Heart right ventricle (tissue), 16 donors: ENCODE measurements at places on chromosomes 11 and 22.

- no peak for DNase-seq
Observed at GRCh38 chr22:45082795-45083194, 73.0 kb upstream of the PHF21B start.

DNA sequence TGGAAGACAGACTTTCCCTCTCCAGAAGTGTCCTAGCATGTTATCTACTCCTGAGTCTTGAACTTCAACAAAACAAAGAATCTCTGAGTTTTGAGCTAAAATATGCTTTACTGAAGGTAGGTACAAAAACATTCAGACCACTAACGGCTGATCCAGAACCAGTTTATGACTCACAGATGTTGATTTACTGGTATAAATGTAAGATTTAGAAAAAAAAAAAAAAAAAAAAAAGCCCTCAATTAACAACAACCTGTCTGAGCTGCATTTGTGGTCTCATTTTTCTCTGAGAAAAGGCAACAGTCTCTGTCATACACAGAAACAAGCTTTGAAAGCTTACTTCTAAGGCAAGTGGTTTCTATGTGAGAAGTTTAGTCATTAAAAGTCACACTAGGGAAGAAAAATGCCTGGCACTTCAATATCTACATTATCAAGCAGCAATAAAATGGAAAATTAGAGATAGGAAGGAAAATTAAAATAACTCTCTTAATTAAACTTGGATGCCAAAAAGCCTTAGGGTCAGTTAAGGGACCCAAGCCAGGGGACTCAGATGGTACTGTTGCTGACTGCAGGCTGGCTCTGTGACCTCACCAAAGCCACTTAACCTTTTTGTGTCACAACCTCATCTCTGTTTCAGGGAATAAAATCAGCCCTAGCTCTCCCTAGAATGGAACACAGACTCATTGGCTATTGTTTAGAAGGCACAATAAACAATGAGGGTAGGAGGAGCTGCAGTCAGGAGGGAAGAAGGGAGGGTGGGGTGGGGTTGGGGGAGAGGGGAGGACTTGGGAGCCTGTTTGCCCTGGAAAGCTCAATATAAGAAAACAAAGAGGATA, 61.7 kb downstream of the ETS1 start:
- no peak for DNase-seq

DNA sequence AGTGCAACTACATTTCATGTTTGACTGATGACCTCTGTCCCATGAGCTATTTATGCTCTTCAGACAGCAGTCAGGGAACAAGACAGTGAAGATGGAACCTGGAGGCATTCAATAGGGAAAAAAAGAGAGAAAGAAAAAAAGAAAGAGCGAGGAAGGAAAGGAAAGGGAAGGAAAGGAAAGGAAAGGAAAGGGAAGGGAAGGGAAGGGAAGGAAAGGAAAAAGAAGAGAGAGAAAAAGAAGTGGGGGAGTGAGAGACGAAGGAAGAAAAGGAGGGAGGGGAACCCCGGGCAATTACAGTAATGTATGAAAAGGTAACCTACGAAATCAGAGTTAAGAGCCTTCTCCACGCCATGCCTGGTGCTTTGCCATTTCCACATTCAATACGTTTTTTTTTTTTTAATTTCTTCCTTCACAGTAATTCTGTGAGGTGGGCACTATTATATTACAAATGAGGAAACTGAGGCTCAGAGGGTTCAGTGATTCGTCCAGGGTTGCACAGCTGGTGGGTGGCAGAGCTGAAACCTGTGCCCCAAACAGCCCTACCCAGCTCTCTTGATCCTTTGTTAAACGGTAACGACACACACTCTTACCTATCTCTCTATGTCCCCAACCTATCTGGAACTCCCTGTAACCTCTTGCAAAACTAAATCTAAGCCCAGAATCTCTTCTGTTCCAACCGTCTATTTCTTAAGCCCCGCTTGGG, 39.3 kb downstream of the ETS1 start:
- DNase-seq, result no peak

DNA sequence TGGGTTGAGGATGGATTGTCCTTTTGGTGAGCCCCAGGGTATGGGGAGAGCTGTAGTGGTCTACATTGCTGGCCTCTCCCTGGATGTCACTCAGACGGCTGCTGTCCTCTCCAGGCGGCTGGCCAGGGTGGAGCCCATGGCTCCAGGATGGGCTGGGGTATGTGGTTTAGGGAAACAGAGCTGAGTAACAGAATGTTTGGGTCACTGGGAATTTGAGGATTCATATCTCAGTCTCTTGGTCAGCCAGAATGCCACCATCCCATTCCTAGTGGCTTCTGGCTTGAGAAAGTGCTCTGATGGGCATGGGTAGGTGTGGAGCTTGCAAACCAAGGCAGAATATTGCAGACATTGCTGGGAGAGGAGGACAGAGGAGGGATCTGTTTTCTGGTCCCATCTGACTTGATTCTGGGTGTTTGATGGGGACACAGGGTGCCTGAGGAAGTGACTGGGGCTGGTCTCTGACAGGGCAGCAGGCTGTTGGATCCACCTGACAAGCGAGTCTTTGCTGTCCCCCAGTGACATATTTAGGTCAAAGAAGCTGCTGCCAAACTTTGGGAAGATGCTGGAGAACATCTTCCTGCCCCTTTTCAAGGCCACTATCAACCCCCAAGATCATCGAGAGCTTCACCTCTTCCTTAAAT, 41.4 kb downstream of the AMPD3 start:
- DNase-seq, result no peak

- no peak for DNase-seq
Observed at GRCh38 chr11:115081972-115082371, 403.6 kb downstream of the NXPE2 start.

- no peak for DNase-seq
Observed at GRCh38 chr11:26937386-26937785, 56.5 kb upstream of the FIBIN start.

GRCh38 chr11:112216561-112217105, 9.6 kb upstream of the PTS start:
- no peak for DNase-seq

DNA sequence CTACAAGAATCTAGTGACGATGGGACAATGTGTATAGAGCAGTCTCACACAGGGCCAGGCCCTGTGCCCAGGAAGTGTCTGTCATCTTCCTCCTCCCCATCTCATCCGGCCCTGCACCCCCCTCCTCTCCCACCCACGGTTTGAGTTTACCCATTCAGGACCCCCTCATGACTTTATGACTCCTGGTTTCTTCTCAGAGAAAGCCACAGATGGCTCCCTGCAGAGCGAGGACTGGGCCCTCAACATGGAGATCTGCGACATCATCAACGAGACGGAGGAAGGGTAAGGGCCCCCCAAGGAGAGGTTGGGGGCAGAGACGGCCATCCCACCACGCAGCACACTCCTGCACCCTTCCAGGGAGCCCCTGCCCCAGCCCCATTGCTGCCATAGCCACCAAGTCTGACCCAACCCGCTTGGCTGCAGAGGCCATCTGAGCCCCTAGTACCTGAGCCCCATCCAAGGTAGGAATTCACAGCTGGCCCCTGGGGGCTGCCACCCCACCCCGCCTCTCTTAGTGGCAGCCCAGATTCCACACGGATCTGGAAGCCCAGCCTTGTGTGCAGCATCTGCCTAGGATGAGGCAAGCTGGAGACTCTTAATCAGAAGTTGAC, 18.1 kb downstream of the TOM1 start:
- no peak for DNase-seq

GRCh38 chr22:42080287-42080686, 787 bp downstream of the SMDT1 start:
- no peak for DNase-seq

DNA sequence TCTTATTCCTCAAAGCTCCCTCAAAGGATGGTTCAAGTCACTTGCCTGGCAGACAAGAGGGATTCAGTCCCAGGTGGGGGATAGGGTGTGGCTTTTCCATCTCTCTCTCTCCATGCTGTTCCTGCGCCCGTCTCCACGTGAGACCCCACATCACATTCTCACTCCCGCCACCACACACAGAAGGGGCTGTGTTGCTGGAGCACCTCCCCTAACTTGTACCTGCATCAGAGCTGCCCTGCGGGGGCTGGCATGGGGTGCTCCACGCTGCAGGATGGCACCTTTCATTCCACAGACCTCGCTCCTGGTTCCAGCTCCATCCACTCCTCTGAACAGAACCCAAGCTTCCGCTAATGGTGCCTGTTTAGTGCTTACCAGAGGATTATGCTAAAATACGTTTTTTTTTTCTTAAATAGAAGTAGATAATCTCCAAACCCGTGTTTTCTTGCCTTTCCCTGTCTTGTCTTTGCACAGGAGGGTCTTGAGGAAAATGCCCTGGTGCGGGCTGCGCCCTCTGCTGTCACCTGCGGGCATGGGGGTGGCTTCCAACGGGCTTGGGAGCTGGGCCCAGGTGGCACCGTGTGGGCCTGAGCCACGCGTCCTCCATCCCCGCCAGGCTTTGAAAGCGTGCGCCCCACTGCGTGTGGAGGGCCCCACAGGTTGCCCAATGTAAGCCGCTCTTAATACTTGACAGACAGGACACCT, 985.6 kb downstream of the BRD1 start:
- no peak for DNase-seq
